ENCODE measurements at places on chromosomes 11 and 22.

- no peak for DNase-seq
Measured at GRCh38 chr11:104155375-104155774, 8.6 kb downstream of the PDGFD start.

DNA sequence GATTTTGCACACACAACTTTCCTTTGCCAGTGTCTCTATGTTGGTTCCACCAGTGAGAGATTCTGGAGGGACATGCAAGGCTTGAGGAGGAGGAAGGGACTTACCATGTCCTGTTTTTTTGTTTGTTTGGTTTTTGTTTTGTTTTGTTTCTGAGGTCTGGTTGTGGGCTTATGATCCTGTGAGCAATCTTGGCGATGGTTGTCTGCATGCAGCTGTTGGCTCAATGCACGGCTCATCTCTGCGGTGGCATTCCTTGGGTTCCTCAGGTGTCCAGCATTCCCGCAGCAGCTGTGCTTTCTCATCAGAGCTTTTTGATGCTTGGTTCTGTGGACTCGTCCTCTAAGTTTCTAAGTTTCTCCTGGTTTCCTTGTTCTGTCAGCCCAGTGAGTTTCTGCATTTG lies 4.8 kb upstream of the NNMT start:
- DNase-seq, result no peak

DNA sequence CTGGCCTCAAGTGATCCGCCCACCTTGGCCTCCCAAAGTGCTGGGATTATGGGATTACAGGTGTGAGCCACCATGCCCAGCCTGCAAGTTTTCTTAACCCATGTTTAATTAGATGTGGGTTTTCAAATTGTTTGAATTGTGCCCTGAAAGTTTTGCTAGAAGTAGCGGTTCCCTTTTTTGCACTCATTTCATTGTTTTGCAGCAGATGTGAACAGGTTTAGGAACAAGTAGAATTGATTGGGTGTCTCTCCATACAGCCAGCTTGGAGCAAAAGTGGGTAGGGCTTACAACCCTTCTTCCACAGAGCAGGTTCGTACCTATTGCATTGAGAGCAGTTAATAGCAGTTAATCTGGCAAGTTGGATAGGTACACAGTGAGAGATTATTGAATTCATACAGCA lies 16.1 kb downstream of the EWSR1 start:
- no peak for DNase-seq

DNA sequence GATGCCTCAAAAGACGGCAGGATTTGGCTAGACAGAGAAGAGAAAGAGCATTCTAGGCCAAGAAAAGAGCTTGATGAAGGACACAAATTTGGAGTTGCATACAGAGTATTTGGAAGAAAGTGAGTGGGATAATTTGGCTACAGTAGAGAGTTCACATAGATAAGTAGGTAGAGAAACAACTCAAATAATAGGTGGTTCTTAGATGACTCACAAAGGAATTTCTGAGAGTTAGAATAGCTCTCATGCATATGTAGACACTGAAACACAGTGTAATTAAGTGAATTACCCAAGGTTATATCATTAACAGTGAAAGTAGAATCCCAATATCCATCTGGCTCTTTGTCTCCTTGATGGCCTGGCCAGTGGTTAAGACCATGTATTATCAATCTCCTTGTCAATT lies 228.6 kb upstream of the DDI1 start:
- no peak for DNase-seq

- DNase-seq, result no peak
Measured at GRCh38 chr11:16223558-16223957, 132.8 kb downstream of the SOX6 start.

- DNase-seq, result no peak
Measured at GRCh38 chr11:86171627-86172026, 72.9 kb upstream of the EED start.

GRCh38 chr22:48223488-48224190 lies 1461.2 kb downstream of the TBC1D22A start:
- DNase-seq, result no peak

GRCh38 chr11:101816613-101817012 lies 98.2 kb upstream of the CEP126 start:
- DNase-seq, result no peak

GRCh38 chr11:67582011-67582410 lies 1.6 kb upstream of the GSTP1 start:
- no peak for DNase-seq

- no peak for DNase-seq
Measured at GRCh38 chr11:2149460-2149859, 10.3 kb upstream of the IGF2 start.

DNA sequence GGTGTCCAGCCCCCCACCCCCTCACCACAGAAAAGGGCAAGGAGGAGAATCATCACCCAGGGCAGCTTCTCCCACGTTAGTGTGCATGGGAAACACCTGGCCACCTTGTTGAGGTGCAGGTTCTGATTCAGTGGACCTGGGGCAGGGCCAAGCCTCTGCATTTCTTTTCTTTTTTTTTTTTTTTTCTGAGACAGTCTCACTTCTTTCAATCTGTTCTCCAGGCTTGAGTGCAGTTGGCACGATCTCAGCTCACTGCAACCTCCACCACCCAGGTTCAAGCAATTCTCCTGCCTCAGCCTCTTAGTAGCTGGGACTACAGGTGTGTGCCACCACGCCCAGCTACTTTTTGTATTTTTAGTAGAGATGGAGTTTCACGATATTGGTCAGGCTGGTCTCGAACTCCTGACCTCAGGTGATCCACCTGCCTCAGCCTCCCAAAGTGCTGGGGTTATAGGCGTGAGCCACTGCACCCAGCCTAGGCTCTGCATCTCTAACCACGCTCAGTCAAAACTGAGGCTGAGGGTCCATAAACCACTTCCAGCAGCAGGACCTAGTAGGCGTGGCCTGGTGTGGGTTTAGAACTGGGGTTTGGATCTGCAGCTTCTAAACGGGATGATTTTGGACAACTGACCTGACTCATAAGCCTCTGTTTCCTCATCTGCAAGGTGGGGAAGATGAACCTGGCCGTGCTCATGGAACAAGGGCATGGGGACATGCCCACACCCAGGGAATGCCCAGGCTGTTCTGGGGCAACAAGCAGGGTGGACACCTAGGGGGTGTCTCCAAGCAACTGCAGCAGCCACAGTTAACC lies 734 bp downstream of the ZP1 start:
- no peak for DNase-seq

DNA sequence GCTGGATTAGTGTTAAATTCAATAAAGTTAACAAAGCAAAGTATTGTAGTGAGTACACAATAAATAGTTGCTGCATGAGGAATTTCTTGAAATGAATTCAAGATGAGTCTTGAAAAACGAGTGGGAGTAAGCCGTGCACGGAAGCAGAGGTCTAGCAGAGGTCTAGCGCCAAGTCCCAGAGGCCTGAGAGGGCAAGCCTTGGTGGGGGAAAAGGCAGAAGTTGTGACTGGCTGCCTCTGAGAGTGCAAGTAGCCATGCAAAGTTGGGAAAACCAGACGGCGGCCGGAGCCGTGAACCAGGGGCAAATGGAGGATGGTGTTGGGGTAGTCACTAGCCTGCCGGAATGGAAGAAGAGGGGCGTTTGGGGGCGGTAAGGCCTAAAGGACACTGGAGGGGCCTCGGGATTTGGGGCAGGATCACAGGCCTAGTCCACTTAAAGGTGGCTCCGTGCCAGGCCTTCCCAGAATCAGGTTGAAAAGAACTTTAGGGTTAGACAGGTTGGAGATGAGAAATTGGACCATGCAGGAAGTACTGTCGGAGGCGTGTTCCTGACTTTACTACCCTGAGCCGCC lies 379 bp upstream of the SLC3A2 start:
- peak; percentile 48 for DNase-seq

GRCh38 chr11:620935-621814 lies 3.6 kb downstream of the CDHR5 start:
- no peak for DNase-seq

DNA sequence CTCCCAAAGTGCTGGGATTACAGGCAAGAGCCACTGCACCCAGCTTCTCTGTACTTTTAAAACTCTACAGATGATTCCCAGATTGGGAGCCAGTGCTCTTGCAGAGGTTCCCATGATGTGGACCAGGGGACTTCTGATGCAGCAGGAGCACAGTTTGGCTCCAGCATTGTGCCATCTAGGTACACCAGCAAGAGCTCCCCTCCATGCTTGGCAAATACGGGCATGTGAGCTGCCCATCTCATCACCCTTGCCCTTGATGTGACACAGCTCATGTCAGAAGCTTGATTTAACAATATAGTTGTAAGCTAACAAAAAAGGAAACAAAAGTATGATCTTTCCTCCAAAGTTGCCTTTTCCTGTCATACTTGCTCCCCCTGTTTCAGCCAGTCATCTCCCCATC lies 28.7 kb downstream of the SNU13 start:
- no peak for DNase-seq

- no peak for DNase-seq
Measured at GRCh38 chr11:35935390-35935789, 8.5 kb upstream of the LDLRAD3 start.

DNA sequence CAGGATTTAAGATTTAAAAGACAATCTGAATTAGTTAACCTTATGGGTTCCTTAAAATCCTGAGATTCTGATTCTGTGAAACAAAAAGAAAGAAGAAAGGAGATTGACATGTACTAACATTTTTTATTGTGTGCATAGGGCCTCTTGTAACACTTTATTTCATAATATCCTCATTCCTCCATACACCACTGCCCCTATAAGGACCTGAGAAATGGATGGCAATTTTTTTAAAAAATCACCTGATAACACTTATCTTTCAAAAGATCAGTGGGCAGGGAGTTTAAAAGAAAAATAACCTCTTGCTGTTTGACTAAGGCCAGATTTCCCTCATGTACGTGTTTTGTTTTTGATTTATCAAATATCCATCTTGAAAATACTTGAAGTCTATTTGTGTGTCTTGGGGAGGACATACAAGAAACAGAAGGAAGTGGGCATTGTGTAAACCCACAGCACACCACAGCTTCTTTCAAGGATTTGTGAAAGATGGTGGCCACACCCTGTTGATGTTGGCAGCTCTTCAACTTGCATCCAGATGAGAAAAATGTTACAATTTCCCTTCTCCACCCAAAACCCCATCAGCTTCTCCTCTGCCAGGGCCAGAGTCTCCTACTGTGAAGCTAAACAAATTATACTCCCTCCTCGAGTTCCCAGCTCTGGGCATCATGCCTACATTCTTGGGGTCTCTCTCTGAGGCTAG lies 35.0 kb upstream of the MPEG1 start:
- DNase-seq, result no peak

Measured in stimulated activated CD4-positive, alpha-beta T cell treated with anti-CD3 and anti-CD28 coated beads, Interleukin-2, amount 100 ng/mL, for 24 hours (primary cell).